ENCODE measurements at places on chromosomes 16 and 17.

DNA sequence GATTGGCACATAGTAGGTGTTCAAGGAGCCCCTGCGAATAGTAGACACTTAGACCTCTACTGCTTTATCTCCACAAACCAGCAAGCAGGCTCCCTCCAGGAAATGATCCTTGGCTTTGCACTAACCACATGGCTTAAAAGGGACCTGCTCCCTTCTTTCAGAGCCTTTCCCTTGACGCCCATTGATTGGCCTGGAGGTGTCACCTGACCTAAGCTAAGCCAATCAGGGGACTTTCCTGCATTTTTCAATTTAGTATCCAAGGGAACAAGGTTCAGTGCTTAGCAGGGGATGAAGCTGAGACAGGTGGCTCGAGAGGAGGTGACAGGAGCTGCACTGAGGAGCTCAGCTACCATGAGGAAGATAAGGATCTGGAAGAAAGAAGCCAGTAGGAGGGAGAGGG, 52.8 kb downstream of the CLEC19A start:
- no peak for DNase-seq

GRCh38 chr16:11793840-11794239, 3.2 kb downstream of the ZC3H7A start:
- DNase-seq = no peak

DNA sequence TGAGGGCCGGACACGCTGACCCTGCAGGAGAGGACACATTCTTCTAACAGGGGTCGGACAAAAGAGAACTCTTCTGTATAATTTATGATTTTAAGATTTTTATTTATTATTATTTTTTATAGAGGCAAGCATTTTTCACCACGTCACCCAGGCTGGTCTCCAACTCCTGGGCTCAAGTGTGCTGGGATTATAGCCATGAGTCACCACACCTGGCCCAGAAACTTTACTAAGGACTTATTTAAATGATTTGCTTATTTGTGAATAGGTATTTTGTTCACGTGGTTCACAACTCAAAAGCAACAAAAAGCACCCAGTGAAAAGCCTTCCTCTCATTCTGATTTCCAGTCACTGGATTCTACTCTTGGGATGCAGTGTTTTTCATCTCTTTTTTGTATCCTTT, 2.3 kb upstream of the SERPINF1 start:
- DNase-seq = no peak

GRCh38 chr17:37673386-37673785, 30.1 kb upstream of the DDX52 start:
- no peak for DNase-seq

DNA sequence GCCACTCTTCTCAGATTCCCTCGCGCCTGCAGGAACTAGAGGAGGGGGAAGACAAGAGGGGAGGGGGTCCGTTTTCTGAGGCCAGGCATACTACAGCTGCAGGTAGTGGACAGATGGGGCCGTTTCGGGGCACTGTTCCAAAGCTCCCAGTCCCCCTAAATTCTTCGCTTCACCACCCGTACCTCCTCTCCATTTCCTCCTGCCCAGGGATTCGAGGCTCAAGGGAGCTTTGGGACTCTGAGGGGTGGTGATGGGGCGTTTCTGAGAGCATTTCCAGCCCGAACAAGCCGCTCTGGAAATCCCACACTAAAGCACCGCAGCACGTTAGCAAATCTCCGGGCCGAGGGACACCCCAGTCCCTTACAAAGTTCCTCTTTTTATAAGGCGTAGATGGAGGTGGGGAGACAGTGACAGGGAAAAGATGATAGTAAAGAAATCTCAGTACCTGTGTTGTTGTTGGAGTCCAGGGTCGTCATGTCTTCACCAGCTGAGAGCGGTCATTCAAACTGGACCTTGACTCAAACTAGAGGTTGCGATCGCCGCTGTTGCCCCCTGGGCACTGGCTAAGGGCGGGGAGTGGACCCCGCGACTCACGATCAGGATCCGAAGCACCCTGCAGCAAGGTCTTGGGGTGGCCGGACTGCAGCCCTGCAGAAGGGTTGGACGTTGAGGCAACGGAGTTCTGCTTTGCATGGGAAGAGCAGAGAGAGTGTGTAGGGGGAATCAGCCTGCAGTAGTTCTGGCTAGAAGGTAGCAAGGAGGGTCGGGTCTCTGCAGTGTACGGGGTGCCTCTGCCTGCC, 570 bp downstream of the NR1D1 start:
- DNase-seq = no peak

DNA sequence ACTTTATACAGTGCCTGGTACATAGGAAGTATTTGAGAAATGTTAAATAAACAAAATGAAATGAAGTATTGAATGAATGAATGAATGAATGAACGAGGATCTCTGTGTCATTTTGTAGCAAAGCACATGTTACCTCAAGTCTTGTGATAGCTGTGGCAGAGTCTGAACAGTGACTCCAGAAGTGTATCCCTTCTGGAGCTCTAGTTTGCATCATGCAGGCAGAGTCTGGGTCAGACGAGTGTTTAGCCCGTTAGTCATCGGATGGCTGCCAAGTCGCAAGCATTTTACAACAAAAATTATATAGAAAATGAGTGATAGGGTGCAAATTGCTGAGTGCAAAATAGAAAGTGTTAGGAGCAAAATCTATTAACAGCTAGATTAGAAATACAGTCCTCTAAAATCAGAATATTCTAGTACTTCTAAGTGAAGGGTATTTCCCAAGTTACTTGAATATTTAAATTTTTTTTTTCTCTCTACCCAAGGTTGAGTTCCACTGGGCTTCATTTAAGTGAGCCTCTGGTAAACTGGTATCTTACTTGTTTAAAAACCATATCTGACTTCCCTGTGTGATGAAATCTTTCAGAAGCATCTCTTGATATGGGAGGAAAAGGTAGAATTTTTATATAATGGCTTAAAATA, 113.3 kb downstream of the FTO start:
- DNase-seq = peak; percentile 95

DNA sequence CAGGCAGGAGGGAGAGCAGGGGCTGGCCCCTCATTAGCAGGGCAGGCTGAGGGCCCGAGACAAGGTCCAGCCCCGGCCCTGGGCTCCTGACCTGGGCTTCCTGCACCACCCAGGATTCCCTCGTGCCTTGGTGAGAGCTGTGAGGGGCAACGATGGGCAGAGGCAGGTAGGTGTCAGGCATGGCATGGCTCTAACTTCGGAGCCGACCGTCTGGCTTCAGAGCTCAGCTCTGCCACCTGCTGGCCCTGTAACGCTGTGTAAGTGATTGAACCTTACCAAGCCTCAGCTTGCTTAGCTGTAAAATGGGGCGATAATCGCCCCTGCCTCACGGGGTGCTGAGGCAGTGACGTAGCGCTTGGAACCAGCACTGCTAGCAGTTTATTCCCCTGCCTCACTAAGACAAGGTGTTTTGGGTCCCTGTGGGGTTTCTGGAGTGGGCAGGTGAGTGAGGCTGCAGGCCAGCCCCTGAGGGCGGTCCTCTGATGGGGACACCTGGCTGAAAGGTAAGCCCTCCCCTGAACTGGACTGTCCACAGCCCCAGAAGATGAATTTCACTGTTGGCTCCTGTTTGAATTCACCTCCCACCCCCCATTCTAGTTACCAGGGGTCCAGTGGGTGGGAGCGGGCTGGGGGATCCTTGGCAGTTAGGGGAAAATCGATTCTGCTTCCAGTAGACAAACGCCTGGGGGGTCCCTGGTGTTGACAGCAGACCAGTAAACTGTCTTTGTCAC, 184.8 kb upstream of the GSE1 start:
- no peak for DNase-seq

DNA sequence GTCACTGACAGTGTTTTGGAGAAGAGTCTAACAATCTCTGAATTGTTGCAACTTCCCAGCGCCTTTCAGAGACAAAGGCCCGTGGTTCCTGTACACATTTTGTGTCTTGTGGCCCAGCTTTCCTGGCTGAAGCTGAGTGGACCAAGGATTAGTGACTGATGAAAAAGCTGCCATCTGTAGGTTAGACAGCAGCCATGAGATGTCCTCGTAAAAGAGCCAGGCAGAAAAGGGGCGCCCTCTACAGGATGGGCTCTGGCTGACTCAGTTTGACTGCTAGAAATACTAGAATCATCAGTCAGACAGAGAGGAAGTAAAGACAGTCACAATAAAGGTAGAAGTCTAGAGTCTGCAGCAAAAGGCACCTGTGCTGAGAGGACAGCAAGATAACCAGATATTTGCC, 26.5 kb upstream of the NF1 start:
- peak; percentile 35 for DNase-seq

- DNase-seq = peak; percentile 83
Observed at GRCh38 chr16:86761111-86762031, 183.0 kb downstream of the FOXL1 start.

- no peak for DNase-seq
Observed at GRCh38 chr17:67224736-67225135, 20.3 kb downstream of the HELZ start.

GRCh38 chr16:66278111-66278531, 88.4 kb upstream of the CDH5 start:
- no peak for DNase-seq

DNA sequence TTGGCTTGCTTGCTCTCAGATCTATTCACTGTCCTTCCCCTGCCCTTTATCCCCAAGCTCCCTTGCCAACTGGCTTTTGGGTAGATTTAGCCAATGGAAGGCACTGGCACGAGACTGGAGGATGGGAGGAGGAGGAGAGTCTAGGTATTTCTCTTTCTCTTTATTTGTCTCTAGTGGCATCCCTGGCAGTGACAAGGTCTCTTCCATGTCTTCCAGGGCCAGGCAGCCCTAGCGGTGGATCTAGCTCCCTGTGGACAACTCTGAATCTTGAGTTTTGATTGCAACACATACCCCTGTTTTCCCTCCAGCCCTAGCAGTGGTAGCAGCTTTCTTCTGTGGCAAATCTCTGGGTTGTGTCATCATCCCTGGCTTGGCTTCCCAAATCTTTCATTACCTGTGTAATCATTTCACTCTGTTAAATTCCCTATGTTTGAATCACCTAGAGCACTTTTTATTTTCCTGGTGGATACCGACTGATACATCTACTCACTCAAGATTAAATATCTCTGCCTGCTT, 171.1 kb upstream of the IRX6 start:
- peak; percentile 11 for DNase-seq

DNA sequence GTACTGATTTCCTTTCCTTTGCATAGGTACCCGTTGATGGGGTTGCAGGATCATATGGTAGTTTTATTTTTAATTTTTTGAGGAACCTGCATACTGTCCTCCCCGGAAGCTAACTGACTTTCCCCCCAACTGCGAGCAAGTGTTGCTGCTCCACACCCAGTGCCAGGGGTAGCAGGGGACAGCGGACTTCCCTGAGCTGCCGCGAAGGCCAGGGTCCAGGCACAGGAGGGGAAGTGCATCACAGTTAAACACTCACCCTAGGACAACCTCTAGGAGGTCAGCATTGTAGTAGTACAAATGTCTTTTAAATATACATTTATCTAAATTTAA, 201.7 kb downstream of the NPIPB11 start:
- DNase-seq = no peak

DNA sequence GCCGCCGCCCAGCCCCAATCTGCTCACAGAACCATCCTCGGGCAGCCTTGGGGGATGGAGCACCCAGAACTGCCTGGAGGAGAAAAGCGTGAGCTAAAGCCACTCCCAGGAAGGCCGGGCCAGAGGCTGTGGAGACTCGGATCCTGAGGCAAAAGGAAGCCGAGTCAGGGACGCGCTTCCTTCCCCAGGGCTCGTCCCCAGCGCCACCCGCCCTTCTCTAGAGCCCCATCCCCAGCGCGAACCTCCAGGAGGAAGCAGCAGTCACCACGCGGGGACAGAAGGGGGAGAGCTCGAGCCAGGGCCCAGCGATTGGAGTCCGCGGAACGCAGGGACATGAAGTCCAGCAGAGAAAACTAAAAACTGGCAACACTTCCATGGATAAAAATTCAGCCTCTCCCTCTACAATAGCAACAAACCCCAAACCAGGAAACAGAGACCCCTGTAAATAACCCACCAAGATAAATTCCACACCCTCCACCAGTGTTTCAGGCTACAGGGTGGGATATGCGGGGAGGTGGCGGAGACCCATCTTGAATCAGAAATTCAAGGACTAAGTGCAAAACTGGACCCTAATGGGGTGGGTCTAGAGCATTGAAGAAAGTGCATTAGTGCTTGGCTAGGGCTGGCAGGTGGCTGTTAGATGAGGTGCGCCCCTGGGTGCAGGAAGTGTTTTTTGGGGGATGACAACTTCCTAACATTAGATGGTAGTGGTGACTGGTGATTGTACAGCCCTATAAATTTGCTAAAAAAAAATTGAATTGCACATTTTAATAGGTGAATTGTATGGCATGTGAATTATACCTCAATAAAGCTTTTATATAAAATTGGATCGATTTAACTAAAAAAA, 116.1 kb upstream of the METRNL start:
- peak; percentile 75 for DNase-seq

GRCh38 chr16:78405040-78405439, 305.6 kb downstream of the WWOX start:
- DNase-seq = no peak

DNA sequence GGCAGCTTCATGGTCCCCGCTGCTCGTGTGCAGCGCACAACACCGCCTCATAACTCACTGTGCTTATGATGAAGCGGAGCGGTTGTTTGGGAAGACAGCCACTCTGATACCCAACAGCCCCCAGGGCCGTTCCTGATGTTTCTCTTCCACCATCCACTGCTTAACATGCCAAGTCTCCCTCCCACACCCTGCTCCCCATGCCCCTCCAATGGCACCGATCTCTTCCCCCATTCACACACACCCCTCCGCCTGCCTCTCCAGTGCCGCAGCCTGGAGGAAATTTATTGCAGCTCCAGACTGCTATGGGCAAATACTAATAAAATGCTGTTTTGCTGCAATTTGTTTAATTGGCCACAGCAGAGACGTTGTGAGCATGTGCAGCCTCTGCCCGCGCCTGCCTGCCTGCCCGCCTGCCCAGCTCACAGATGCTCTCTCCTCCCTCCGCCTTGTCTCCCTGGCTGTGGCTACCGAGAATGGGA, 80.3 kb upstream of the LHX1 start:
- no peak for DNase-seq

DNA sequence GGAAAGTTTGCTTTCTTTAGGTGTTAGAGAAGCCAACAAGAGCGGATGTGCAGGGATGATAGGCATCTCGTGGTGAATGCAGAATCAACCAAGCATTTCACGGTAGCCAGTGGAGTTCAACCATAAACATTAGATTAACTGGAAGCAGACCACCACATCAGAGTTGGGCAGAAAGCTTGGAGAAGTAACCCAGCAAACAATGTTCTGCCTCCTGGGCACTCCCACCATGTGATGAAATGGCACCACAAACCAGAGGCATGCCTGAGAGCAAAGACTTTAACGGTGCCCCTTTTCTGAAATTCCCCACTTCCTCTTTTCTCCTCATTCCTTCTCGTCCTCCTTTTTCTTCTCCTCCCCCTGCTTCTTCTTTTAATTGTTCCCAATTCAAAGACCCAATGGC, 193.5 kb upstream of the ANKFN1 start:
- no peak for DNase-seq

Data from fibroblast of skin of right quadriceps (primary cell).